ENCODE measurements at places on chromosomes 12 and 14.

- DNase-seq: no peak
These were observed 162.1 kb downstream of the FUT8 start for GRCh38 chr14:65574611-65575010.

GRCh38 chr12:7127916-7128626 is 618 bp downstream of the RBP5 start:
- no peak for DNase-seq

GRCh38 chr12:28570811-28571210 is 380.6 kb downstream of the CCDC91 start:
- no peak for DNase-seq

DNA sequence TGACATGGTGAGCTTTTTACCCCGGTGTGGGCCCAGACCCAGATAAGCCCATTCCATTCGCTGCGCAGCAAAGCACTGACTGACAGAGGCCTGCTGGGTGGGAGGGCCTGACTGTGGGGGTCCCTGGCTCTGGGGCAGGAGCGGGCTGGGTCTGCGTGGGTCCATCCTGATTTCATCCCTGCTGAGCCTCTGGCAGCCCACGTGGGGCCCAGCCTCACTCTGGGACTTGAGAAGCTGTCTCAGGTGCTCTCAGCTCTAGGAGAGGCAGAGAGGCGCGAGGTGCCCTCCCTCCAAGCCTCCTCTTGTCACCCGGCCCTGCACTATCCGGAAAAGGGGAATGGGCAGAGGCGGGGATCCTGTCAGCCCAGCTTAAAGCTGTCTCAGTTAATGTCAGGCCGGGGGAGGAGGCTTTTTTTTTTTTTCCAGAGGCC is 927 bp downstream of the ABCB9 start:
- no peak for DNase-seq

DNA sequence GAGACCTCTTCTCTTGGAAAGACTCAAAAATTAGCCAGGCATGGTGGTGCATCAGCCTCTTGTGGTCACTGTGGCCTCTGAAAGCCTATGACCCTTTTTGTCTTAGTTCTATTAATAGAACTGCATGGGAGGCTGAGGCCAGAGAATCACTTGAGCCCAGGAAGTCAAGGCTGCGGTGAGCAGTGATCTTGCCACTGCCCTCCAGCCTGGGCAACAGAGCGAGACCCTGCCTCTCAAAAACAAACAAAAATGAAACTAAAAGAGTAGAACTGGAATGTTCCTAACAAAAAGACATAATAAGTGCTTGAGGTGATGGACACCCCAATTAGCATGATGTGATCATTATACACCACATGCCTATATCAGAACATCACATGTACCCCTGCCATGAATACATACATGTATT is 197.0 kb upstream of the EEA1 start:
- DNase-seq: no peak

DNA sequence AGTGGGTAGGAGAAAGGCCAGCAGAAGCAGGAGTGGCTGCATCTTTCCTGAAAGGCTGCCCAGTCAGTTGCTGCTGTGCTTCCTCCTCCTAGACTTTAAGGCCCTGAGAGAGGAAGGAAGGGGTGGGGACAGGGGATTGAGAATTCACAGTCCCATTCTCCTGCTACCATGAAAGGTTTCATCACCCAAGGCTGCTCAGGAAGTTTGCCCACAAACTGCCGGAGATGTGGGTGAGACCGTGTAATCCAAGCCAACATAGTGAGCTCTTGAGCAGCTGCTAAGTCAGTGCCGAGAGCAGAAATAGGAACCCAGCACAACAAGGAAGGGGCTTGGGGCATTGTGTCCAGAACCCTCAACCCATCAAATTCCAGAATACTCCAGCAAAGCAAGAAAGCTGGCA is at the start of gene CTSG:
Gene CTSG, minus strand, starts transcription at position 69 of the 400 bp plus-strand sequence. Its CDS starts 27 bp downstream, at position 42.
- DNase-seq: no peak

- DNase-seq: no peak
These were observed 5.6 kb upstream of the MYH7 start for GRCh38 chr14:23441076-23441475.

DNA sequence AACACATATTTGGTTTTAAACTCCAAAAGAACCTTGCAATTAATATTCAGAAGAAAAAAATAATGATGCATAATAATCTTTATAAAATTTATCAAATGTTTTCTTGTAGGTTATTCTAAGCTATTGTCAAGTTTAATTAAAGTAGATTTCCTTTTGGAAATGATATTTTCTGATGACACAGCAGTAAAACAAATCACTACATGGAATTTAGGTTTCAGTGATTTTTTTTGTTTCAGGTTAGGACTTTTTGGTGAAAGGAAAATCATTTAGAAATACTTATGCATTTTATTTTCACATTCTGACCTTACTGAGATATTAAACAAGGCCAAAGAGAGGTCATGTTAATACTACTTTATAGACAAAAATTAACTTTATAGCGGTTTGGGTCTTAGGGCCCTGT is 1067.2 kb downstream of the TMTC2 start:
- no peak for DNase-seq

GRCh38 chr14:79831195-79831892 is 380.0 kb downstream of the DIO2 start:
- no peak for DNase-seq

DNA sequence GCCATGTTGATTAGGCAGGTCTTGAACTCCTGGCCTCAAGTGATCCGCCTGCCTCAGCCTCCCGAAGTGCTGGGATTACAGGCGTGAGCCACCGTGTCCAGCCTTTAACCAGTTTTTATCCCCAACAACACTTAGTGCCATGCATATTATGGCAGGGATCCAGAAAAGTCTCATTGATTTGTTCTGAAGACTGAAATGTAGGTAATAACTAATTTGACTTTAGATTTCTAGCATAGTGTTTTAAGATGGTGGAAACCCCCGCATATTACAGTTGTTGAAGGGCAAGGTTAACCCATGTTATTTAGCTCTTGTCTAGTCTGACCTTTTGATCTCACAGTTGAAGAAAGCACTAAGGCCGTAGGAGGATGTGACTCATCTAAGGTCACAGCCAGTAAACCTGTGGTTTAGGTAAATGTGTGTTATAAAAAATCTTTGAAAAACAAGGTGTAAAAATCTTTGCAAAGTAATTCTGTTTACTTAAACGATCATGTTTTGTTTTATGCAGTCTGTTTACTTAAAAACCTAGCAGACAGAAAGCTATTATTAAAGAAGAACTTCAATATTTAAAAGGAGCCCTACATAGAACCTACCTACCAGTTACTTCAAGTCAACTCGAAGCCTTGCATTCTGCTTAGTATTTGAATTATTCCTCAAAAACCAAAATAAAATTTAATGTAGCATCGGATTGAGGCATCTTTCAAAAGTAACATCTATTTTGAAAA is 24.8 kb downstream of the BICDL1 start:
- no peak for DNase-seq

DNA sequence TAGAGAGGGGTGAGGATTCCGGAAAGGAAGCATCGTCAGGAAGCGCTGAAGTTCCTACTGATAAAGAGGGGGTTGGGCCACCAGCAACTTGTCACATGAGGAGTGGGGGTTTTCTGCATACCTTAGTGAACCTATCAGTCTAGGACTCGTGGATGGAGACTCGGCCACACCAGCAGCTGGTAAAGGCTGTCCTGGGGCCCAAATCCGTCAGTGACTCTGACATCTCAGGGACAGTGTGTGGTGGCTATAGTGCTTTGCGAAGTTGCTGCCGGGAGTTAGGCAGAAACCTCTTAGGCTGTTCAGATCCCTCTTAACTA is 16.4 kb downstream of the RNASE2 start:
- DNase-seq: no peak

DNA sequence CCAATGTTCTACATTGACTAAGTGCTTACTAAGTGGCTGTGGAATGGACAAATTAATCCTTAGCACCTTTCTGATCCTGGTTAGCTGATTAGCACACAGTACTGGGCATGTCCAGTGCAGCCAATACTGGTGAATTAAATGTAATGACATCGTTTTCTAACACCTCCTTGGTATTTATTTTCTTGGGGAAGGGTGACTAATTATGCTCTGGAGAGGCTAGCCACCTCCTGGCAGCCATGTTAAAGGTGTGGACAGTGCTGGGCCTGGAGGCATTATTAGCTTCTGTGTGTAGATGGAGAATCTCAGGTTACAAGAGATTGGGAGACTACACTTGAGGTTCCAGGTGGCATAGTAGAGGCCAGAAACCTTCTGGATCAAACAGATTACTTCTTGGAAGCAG is 230.9 kb upstream of the DDHD1 start:
- DNase-seq: no peak

DNA sequence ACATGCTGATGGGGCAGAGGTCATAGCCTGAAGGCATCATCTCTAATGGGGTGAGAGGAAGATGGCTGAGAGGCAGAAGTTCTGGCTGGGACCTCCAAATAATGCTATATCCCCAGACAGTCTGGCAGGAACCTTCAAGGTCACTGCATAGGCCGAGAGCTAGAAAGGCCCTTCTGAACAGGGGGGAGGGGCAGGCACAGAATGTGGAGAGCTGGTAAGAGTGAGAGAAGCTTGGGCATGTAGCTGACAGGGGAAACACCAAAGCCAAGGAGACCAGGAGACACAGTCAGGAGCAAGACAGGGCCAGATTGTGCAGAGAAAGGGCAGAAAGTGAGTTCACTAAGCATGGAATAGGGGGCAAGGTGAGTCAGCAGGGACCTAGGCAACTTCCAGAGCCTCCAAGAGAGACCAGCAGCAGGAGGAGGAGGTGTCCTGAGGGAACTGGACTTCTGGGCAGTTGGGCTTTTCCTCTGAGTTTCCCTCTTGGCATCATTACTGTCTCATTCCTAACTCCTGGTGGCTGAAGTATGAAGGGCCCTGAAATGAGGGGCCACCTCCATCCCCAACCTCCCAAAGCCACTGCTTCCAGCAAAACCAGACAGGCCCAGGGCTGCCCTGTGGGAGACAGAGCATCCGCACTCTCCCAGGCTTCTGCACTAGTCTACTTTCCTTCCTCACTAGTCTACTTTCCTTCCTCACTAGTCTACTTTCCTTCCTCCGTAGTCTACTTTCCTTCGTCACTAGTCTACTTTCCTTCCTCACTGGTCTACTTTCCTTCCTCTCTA is 17.1 kb downstream of the ANO2 start:
- no peak for DNase-seq

- no peak for DNase-seq
These were observed 119.7 kb upstream of the LRIG3 start for GRCh38 chr12:59040043-59040442.

GRCh38 chr12:116665666-116666304 is 72.1 kb downstream of the SPRING1 start:
- no peak for DNase-seq

- no peak for DNase-seq
These were observed 1.5 kb upstream of the RASAL1 start for GRCh38 chr12:113136990-113137511.

DNA sequence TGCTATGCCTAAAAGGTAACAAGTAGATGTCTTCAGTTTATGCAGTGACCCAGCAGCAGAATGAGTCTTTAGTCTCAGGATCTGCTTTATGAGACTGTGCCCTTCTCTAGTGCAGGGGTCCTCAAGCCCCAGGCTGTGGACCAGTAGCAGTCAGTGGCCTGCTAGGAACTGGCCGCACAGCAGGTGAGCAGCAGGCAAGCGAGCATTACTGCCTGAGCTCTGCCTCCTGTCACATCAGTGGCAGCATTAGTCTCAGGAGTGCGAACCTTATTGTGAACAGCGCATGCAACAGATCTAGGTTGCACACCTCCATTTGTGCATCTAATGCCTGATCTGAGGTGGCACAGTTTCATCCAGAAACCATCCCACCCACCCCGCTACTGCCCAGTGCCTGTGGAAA is 38.4 kb downstream of the LRP6 start:
- DNase-seq: no peak

GRCh38 chr12:132194056-132194455 is 49.8 kb downstream of the NOC4L start:
- DNase-seq: no peak

DNA sequence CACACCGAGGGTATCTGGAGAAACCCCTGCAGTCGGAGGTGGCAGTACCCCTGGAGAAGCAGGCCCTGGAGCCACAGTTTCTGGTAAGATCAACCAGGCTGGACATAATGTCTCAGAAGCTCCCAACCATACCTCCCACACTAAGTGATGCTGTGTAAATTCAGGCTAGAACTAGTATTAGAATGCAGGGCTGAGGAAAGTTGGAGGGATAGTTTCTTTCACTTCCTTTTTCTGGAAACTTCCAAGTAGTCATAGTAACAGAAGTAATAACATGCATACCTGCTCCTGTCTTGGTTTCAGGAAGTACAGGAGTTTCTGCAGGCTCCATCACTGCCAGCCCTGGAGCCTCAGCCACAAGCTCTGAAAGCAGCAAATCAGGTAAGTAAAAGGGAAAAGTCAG is 228.1 kb upstream of the CNTN1 start:
- DNase-seq: no peak

DNA sequence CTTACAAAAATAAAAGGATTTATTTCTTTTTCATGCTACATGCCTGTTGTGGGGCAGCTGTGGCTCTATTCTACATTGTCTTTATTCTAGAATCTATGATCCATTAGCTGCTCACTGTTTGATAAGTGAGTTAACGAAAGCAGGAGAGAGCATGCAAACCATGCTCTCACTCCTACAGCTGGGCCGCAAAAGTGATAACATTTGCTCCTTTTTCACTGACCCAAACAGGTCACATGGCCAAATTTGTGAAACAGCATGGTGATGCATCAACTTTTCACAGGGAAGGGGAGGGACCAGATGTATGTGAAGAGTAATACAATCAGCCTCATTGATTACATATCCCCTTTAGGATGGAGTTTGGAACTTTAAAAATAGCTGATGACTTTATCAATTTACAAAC is 456.9 kb upstream of the SYT1 start:
- no peak for DNase-seq

DNA sequence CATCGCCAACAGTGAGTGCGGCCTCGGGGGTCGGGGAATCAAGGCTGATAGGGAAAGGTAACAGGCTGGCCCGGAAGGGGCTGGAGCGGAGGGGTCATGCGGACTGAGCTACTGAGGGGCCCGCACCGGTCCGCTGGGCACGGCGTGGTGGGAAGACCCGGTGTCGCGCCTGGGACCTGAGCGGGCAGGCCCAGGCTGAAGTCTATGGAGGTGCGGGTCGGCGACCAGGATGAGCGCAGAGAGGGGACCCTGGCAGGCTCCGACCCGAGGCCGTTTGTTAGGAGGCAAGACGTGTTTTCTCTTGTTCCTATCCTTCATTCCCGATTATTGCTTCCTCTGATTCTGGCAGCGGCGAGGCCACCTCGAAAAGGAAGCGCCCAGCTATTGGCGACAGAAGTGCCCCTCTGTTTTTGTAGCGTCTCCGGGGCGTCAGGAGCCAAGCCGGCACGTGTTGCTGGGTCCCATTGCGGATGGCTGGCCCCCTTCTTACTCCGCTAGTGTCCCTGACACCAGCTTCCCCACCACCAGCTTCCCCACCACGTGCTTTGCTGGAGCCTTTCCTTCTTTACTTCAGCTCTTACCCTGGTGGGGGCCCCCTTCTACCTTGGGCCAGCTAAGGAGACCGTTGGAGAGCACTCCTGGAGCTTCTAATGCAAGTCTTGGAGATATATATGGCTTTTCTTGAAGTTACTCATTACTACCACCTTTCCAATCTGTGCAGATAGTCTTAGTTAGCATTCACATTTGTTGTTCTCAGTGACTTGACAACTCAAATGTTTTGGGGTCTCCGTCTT is 653 bp downstream of the PA2G4 start:
- DNase-seq: no peak

GRCh38 chr12:7645395-7646177 is 20.1 kb downstream of the APOBEC1 start:
- no peak for DNase-seq

GRCh38 chr14:74863274-74863673 is 12.7 kb downstream of the PROX2 start:
- DNase-seq: no peak

GRCh38 chr12:118166946-118167345 is 31.0 kb downstream of the PEBP1 start:
- DNase-seq: no peak

GRCh38 chr12:108856428-108857157 is 790 bp downstream of the SSH1 start:
- peak; percentile 46 for DNase-seq
